Fibroblast of villous mesenchyme (primary cell): ENCODE measurements at places on chromosomes 11 and 22.

- DNase-seq = no peak
These were observed 44.0 kb upstream of the OPCML start for GRCh38 chr11:133576351-133576750.

GRCh38 chr11:133191931-133192330 lies 340.4 kb downstream of the OPCML start:
- no peak for DNase-seq

DNA sequence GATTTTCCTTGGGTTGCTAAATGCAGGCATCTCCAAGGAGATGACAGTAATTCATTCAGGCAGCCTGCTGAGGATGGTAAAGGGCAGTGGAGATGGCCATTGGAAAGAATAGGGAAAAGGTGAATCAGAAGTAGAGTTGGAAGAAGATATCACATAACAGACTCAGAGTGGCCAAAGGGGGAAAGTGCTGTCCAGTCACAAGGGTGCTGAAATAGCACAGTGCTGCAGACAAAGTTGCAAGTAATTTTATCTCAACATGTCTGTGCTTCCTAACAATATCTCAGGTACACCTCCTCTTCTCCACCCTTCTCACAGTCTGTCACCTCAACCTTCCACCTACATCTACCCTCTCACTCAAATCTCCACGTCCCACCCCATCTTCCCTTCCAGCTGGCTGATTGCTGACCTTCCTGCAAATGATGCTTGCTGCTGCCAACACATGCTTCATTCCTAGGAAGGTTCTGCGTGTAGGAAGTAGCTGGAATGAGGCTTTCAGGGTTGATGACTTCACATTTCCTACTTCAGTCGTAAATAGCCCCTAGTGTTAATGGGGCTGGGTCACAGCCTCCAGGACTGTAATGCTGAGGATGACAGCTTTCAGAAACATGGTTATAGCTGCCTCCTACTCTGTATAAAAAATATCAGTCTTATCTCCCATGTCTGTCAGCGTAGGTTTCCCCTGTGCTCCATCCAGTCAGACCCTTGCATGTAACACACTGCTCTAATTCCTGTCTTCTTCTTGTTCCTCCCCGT lies 123.9 kb downstream of the CTNND1 start:
- DNase-seq = peak; percentile 26

GRCh38 chr11:114209343-114209742 lies 86.9 kb upstream of the NNMT start:
- no peak for DNase-seq

DNA sequence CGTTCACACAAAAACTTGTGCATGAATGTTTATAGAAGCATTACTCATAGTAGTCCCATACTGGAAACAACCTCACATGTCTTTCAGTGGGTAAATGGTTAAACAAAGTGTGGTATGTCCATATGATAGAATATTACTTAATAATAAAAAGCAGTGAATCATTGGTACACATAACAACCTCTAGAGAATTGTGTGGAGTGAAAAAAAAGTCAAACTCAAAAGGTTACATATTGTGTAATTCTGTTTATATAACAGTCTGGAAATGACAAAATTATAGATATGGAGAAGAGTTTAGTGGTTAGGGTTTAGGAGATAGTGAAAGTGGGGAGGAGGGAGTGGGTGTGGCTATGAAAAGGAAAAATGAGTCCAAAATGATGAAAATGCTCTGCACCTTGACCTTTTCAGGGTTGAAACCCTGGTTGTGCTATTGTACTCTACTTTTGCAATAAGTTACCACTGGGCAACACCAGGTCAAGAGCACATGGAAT lies 243.4 kb upstream of the DDI1 start:
- DNase-seq = peak; percentile 83
